Astrocyte (in vitro differentiated cells and primary cell): ENCODE measurements at places on chromosomes 5 and 9.

DNA sequence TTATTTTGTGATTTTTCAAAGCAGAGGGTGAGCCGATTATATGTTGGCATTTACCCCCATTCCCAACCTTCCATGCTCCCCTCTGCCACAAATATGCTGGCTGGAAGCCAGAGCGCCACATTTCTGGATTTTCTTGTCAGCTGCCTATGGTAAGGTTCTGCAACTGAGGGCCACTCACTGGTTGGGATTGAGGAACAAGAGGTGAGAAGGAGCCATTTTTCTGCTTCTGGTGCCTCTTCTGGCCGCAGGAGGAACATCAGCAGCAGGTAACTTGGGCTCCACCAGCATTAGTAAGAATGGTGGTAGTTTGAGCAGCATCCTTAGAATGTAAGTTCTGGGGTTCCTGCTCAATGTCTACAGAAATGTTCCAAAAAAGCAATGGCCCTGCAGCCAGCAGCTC is 159.5 kb upstream of the MAST4 start:
- DNase-seq: no peak

GRCh38 chr9:38346811-38347210 is 45.7 kb upstream of the ALDH1B1 start:
- DNase-seq: no peak

GRCh38 chr5:122880749-122881148 is 35.3 kb downstream of the SNX24 start:
- peak; percentile 58 for DNase-seq

DNA sequence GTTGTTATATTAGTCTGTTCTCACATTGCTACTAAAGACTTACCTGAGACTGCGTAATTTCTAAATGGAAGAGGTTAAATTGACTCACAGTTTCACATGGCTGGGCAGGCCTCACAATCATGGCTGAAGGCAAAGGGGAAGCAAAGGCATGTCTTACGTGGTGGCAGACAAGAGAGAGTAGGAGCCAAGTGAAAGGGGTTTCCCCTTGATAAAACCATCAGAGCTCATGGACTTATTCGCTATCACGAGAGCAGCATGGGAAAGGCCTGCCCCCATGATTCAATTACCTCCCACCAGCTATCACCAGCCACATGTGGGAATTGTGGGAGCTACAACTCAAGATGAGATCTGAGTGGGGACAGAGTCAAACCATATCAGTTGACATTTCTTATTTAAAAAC is 374.5 kb upstream of the RORB start:
- DNase-seq: no peak

- DNase-seq: peak; percentile 58
Measured at GRCh38 chr5:57408714-57409113, 73.9 kb downstream of the ACTBL2 start.

DNA sequence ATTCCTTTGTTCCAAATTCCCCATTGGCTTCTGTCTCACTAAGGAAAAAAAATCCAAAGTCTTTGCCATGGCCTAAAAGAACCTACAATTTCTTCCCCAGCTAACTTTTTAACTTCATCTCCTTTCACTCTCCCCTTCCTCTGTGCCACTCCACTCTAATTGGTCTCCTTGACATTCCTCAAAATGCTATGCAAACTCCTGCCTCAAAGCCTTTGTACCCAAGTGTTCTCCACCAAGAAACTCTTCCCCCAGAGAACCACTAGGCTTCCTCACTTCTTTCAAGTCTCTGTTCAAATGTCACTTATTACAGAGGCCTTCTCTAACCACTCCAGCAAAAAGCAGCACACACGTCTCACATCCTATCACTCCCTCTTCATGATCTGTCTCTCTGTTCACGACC is 91.6 kb upstream of the NR4A3 start:
- no peak for DNase-seq

- no peak for DNase-seq
Measured at GRCh38 chr5:55711507-55712022, 559 bp downstream of the SLC38A9 start.

- no peak for DNase-seq
Measured at GRCh38 chr9:138052635-138053320, 175.2 kb downstream of the CACNA1B start.

GRCh38 chr5:122484103-122484502 is 172.1 kb downstream of the SNCAIP start:
- no peak for DNase-seq
